ENCODE measurements at places on chromosomes 4 and X.

DNA sequence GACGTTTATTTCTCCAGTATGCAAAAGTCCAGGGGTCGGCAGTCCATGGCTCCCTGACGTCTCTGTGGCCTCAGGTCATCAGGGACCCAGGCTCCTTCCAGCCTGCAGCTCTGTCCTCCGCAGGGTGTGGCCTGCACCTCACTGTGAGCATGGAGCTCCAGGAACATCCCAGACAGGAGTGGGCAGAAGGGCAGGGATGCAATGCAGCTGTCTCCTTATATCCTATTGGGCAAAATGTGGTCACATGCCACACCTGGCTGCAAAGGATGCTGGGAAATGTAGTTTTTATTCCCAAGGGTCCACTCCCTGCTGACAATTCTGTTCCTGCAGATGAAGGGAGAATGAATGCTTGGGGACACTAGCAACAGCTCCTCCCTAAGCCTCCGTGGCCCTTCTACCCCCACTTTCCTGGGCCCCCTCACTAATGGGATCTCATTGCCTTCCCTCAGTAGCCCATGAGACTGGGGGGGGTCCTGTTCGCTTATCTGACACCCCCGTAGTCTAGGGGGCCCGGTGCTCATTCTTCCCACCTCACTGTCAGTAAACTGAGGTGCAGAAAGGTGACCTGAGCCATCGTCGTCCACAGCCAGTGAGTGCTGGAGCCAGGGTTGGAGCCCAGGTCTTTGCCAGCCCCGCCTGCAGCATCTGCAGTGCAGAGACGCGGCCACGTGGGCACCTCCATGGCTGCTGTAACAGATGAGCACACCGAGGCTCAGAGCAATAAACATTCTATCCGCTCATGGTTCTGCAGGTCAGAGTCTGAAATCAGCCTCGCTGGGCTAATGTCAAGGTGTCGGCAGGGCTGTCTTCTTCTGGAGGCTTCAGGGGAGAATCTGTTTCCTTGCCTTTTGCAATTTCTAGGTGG lies 5.9 kb upstream of the GRPEL1 start:
- peak; percentile 44 for DNase-seq

GRCh38 chr4:185346975-185347601 lies 48.6 kb downstream of the LRP2BP start:
- no peak for DNase-seq

GRCh38 chrX:96841325-96841724 lies 42.4 kb upstream of the RPA4 start:
- no peak for DNase-seq

GRCh38 chr4:173051716-173052115 lies 116.9 kb upstream of the GALNT7 start:
- no peak for DNase-seq

DNA sequence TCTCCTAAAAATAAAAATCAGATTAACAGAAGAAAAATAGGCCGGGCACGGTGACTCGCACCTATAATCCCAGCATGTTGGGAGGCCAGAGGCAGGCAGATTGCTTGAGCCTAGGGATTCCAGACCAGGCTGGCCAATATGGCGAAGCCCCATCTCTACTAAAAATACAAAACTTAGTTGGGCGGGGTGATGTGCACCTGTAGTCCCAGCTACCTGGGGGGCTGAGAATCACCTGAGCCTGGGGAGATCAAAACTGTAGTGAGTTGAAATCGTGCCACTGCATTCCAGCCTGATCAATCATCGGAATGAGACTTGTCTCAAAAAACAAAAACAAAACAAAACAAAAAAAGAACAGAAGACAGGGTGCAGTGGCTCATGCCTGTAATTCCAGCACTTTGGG lies 32.8 kb upstream of the NOCT start:
- no peak for DNase-seq

- DNase-seq, result no peak
Observed at GRCh38 chr4:80646061-80646460, 310.5 kb downstream of the CFAP299 start.

- no peak for DNase-seq
Observed at GRCh38 chr4:55348466-55348865, 2.4 kb downstream of the SRD5A3 start.

GRCh38 chrX:11081511-11081910 lies 29.6 kb upstream of the HCCS start:
- no peak for DNase-seq

- no peak for DNase-seq
Observed at GRCh38 chrX:103240155-103240554, 14.8 kb downstream of the TCEAL8 start.
